HCT116 (cell line): ENCODE measurements at places on chromosomes 7 and 10.
A peak's percentile ranks its signal among the peaks of the same experiment; 100 is the strongest.

GRCh38 chr10:21732067-21732772, 198.2 kb downstream of the MLLT10 start:
- peak; percentile 44 for DNase-seq

GRCh38 chr7:114048386-114049235, 129.8 kb upstream of the PPP1R3A start:
- no peak for DNase-seq

DNA sequence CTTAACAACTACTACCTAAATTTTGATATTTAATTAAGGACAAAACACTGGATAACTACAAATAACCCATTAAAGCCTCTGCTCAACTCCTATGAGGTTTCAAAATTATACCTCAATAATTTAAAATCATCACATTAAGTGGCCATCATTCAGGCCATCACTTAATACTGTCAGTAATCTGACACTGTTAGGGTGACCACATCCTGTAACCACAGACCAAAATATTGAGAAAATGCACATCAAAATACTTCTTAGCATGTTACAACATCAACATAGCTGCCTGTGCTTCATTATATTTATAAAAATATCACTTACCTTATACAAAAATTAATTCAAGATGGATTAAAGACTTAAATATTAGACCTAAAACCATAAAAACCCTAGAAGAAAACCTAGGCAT, 23.3 kb downstream of the SEM1 start:
- DNase-seq: no peak

GRCh38 chr7:142445019-142445686, 187.3 kb upstream of the PRSS58 start:
- peak; percentile 12 for DNase-seq

- no peak for DNase-seq
Measured at GRCh38 chr7:2710901-2711551, 23.0 kb downstream of the AMZ1 start.

DNA sequence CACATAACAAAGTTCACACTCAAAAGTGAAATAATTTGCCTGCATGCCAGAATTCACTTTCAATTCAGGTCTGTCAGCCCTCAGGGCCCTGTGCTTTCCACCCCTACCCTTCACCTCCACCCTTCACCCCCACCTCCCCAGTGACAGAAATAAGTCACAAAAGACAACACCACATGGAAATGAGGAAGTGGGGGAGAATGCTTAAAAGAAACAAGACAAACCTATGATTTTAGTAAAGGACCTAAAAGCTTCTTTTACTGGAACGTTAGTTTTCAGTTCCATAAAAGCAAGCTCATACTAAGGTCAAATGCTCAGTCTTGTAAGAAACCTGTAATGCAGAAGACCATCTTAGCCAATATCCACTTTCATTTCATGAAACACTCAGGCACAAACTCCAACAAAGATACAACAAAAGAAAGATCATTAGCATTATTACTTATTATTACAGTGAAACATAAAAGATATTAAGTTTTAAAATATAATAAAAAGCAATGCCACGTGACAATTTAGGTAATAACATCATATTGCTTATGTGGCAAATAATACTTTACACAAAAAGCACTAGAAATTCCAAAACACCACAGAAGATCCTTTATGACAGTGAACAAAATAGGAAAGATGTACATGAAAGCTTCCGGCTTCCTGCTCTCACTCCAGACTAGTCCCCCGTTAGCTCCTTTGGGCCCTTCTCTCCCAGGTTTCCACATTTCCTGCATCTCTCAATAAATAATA, 112.1 kb downstream of the LMBR1 start:
- DNase-seq: no peak

GRCh38 chr7:35727571-35727970, 32.6 kb upstream of the HERPUD2 start:
- DNase-seq: no peak

DNA sequence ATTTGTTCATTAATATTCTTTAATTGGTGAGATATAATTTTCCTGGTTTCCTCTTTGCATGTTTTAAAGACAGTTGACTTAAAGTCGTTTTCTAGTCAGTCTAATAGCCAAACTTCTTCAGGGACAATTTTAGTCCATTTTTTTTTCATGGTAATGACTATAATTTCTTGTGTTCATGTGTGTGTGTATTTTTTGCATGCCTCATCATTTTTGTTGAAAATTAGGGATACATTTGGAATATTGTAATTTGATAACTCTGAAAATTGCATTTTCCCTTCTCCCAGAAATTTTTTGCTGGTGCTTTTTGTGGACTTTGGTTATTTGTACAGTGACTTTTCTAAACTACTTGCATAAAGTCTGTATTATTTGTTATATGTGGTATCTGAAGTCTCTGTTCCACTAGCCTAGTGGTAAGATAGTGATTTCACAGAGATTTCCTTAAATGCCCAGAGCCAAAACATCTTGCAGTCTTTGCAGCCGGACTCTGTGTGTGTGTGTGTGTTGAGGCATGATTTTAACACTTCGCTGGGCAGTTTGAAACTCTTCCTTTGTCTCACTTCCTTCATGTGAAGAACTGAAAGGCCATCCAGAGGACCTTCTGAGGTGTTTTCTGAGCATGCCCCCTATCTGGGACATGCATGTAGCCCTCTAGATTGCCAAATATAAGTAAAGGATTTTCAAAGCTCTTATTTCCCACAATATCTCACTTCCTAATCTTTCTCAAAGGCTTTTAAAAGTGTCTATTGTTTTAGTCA, 40.9 kb upstream of the ZNF365 start:
- DNase-seq: no peak

GRCh38 chr7:16616542-16616941, 29.0 kb downstream of the ANKMY2 start:
- DNase-seq: no peak

GRCh38 chr10:129861776-129862531, 102.1 kb downstream of the EBF3 start:
- no peak for DNase-seq

GRCh38 chr7:26153241-26153822, 1.3 kb downstream of the NFE2L3 start:
- no peak for DNase-seq

GRCh38 chr10:132265890-132266496, 41.8 kb downstream of the STK32C start:
- no peak for DNase-seq

GRCh38 chr7:98984126-98984525, 105.8 kb downstream of the TRRAP start:
- DNase-seq: no peak

GRCh38 chr10:124243702-124244121, 150.3 kb upstream of the CHST15 start:
- no peak for DNase-seq

GRCh38 chr10:48740988-48741387, 56.3 kb downstream of the WDFY4 start:
- no peak for DNase-seq

DNA sequence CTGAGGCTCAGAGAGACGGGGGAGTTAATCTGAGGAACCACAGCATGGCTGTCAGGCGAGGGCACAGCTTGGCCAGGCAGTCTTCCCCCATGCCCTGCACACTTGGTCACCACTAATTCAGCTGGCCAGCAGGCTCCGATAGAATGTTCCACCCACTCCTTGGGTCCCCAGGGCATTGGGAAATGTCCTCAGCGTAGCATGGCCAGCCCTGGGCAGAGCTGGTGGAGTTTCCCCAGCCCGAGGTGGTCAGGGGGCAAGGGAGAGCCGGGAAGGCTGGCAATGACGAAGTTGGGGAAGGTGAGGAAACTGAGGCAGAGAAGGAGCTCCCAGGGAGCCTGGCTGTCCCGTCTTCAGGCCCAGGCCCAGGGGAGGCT, 12.1 kb upstream of the GRIFIN start:
- no peak for DNase-seq

GRCh38 chr10:5813091-5813340, 218 bp downstream of the GDI2 start:
- no peak for DNase-seq

DNA sequence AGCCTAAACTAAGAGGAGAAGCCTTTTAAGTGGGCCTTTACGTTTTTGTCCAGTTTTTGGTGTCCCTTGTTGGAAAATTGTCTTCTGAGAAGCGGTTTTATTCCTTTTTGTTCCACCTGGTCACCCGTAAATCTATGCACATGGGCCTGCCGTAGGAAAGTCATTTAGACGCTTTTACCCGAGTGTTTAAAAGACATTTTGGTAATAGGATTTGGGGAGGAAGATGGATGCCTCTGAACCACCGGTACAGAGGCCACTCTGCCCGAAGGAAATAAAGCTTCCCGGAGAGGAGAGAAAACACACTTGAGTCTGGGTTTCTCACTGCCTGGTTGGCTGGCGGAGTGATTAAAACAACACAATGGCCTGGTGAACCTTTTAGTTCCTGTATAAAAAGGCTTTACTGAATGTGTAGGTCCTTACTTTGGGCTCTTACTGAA, 760 bp downstream of the THNSL1 start:
- no peak for DNase-seq

- no peak for DNase-seq
Measured at GRCh38 chr10:87705339-87705738, 45.7 kb downstream of the PAPSS2 start.

DNA sequence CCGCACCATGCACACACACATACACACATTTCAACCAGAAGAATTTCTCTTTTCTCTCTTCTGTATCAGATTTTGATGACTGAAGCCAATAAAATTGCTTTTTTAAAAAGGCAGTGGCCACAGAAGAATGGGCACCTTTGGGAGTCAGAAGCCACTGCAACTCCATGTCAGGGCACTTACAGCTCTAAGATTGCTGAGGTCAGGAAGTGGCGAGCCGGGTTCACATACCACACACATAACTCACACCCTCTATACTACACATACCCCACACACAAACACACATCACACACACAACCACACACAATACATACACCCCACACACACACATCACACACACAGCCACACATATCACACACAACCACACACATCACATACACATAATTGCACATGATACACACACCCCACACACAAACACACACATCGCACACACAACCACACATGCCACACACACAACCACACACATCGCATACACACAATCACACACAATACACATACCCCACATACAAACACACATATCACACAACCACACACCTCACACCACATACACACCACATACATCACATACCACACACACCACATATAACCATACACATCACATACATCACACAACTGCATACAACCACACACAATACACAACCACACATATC, 31.2 kb downstream of the GPRIN2 start:
- peak; percentile 56 for DNase-seq

GRCh38 chr10:126128581-126128980, 232.2 kb downstream of the FANK1 start:
- DNase-seq: no peak

GRCh38 chr10:11505639-11506038, 105.8 kb downstream of the USP6NL start:
- DNase-seq: no peak

- no peak for DNase-seq
Measured at GRCh38 chr7:40506158-40506557, 371.4 kb downstream of the SUGCT start.

DNA sequence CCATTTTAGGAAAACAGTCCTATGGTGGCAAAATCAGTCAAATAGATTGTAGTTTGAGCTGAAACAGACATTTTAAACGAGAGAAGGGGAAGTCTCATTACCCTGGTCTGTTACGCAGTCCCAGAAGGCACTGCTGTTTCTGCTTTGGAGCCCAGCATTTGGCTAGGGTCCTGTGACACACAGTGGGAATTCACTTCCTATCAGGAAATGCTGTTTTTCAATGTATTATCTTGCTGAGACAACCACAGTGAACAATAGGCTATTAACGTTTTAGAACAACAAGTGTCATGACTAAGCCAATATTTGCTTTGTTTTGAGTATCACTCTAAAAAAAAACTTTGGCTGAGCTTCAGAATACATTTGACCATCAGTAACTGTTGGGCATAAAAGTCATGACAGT, 74.1 kb downstream of the ADD3 start:
- no peak for DNase-seq

DNA sequence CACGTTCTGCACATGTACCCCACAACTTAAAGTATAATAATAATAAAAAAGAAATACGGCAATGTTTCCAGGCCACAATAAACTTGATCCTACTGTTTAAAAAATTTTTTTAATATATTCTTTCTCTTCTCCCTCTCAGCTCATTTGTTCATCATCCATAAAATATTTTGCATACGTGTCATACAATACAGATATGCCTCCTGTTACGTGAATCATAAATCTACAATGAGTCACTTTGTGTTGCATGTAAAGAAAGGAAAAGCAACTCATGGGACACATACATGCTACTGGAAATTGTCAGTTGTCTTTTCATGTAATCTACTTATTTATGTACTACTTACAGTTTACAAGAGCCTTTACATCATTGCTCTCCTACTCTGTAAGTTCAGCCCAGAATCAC, 1.1 kb upstream of the TECTB start:
- no peak for DNase-seq

GRCh38 chr10:96440361-96441292, 73.1 kb downstream of the TLL2 start:
- no peak for DNase-seq

GRCh38 chr7:68682910-68683309, 915.4 kb upstream of the AUTS2 start:
- no peak for DNase-seq

GRCh38 chr7:77536413-77537135, 521 bp upstream of the PTPN12 start:
- peak; percentile 88 for DNase-seq

- DNase-seq: no peak
Measured at GRCh38 chr10:88383276-88383675, 199.8 kb downstream of the RNLS start.

DNA sequence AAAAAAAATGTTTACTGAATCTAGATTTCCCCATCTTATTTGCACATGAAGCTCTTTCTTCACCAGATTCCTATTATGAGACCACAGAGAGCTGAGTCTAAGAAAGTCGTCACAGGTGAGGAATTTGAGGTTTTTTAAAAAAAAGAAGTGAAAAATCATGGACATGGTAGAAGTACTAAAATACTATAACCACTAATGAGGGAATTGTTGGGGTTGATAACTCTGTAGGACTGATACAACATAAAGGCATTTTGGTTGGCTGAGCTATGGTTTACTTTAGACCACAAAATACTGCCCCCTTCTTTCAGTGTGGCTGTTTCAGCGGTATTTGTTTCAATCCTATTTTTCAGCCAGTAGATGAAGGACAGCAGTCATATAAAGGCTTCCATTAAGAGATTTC, 1111.3 kb downstream of the TYW1 start:
- DNase-seq: no peak
